ENCODE measurements at places on chromosomes 5 and 9. TPM values are rescaled to one million over a fixed set of nuclear protein-coding genes. Genes with fewer than 3 reads are reported as not detected.

ENHO gene
- 27.1 TPM for total RNA-seq

MRPL41 gene
- 13.7 TPM for total RNA-seq

CEL gene
- total RNA-seq, result 0.73 TPM

PCDHGC5 gene
- total RNA-seq, result 16.4 TPM

SPATA24 gene
- total RNA-seq, result 4.4 TPM

PCDHB15 gene
- 25.0 TPM for total RNA-seq

GABRP gene
- not detected for total RNA-seq

TMEM215 gene
- total RNA-seq, result 0.91 TPM

ADRB2 gene
- total RNA-seq, result 1.1 TPM

Measured in cerebellum (tissue), 4 donors.